ENCODE measurements at places on chromosomes 7 and 10. TPM values are rescaled to one million over a fixed set of nuclear protein-coding genes. Genes with fewer than 3 reads are reported as not detected.

DNA sequence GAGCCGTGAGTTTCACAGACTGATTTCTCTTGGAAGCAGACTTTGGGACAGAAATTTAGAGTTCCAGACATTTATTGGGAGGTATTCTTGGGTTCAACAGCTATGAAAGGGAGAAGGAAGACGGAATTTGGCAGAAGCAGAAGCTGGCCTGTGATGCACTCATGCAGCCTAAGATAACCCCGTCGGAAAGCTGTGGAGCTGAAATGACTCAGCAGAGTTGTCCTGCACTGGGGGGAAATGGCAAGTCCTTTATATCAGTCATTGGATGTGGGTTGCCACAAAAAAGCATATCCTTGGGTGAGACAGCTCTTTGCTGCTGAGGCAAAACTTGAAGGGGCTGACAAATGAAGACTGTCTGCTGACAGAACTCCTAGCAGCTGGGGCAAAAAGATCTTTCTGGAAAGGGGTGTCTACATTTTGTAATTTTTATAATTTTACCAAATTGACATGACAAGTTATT lies 11.5 kb upstream of the MICU1 start:
- H3K36me3 ChIP-seq: no peaks in the 10 kb centered on the region
- no peak overlapping the region for H3K4me3 ChIP-seq
- no peak for DNase-seq
- no peak overlapping the region for H3K27ac ChIP-seq

SUN3 gene
- total RNA-seq: not detected

THSD7A gene
- total RNA-seq: 7.2 TPM

DNA sequence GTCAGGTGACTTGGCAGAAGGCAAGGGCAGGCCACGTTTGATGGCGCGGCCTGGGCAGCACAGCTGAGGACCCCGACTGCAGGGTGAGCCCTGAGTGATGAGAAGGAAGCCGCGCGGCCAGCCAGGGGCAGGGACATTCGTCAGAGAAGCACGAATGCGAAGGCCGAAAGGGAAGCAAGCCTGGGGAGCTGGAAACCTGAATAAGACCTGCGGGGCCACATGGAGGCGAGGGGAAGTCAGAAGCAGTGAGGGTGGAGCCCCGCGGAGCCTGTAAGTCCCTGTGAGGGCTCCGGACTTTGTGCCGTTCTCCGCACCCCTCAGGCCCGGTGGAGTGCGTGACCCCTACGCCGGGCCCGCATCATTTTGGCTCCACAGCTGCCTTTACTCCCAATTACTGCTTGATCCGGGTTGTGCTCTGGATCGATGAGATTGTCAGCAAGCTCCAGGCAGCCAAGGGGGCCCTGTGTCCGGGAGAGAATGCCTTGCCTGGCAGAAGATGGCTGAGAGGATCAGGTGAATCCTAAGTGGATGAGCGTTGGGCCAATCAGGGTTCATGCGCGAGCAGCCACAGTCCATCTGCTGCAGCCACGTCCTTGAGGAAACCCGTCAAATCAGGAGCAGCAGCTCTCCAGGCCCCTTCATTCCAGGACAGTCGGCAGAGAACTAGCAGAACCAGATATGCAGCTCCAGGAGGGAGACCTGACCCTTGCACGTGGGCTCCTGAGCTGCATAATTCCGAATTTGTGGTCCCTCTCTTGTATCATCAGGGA lies 293.3 kb upstream of the SHH start:
- H3K27ac ChIP-seq: no peak overlapping the region
- no peaks in the 10 kb centered on the region for H3K4me1 ChIP-seq
- no peak for DNase-seq
- H3K4me3 ChIP-seq: no peak overlapping the region
- H3K36me3 ChIP-seq: no peaks in the 10 kb centered on the region

MBL2 gene
- not detected for total RNA-seq

MNX1 gene
- 0.74 TPM for total RNA-seq

NHLRC2 gene
- total RNA-seq: 43.6 TPM

- no peaks in the 10 kb centered on the region for H3K27me3 ChIP-seq
- H3K36me3 ChIP-seq: no peaks in the 10 kb centered on the region
- no peak overlapping the region for H3K27ac ChIP-seq
- no peak for DNase-seq
These were observed 209.8 kb downstream of the CCDC3 start for GRCh38 chr10:12791728-12792127.

HNRNPF gene
- total RNA-seq: 173 TPM

GRCh38 chr10:131155218-131155875 lies 156.2 kb downstream of the TCERG1L start:
- H3K4me3 ChIP-seq: no peak overlapping the region
- DNase-seq: peak; percentile 28
- no peaks in the 10 kb centered on the region for H3K4me1 ChIP-seq
- H3K36me3 ChIP-seq: no peaks in the 10 kb centered on the region
- peaks cover 11% of the 10 kb centered on the region for H3K27me3 ChIP-seq
- no peak overlapping the region for H3K27ac ChIP-seq

GPR26 gene
- not detected for total RNA-seq
